Hair follicular keratinocyte (primary cell): ENCODE measurements at places on chromosomes 13 and 19. TPM values are rescaled to one million over a fixed set of nuclear protein-coding genes. Genes with fewer than 3 reads are reported as not detected.

TUBB4A gene
- not detected in 2 replicates for total RNA-seq

CARM1 gene
- total RNA-seq, result 31.1 and 33.9 TPM in 2 replicates

SYNGR4 gene
- not detected in 2 replicates for total RNA-seq

SHC2 gene
- total RNA-seq, result 0.08 TPM in 1 of 2 replicates, not detected in the other

YJEFN3 gene
- total RNA-seq, result 0.46 and 1.3 TPM in 2 replicates

RPL36 gene
- 1,765 and 1,895 TPM in 2 replicates for total RNA-seq

TEKTIP1 gene
- total RNA-seq, result not detected in 2 replicates

HSH2D gene
- total RNA-seq, result 0.04 TPM in 1 of 2 replicates, not detected in the other

ZNF69 gene
- 0.16 and 3.0 TPM in 2 replicates for total RNA-seq

WDR88 gene
- total RNA-seq, result not detected in 2 replicates

A1BG gene
- 15.6 and 26.6 TPM in 2 replicates for total RNA-seq

MEIOSIN gene
- not detected in 2 replicates for total RNA-seq

UGGT2 gene
- total RNA-seq, result 13.9 and 29.6 TPM in 2 replicates

ARHGEF18 gene
- total RNA-seq, result 31.2 and 31.4 TPM in 2 replicates

CEBPA gene
- total RNA-seq, result 0.86 and 1.2 TPM in 2 replicates
